ENCODE measurements at places on chromosomes 1 and 21. TPM values are rescaled to one million over a fixed set of nuclear protein-coding genes. Genes with fewer than 3 reads are reported as not detected.

GRCh38 chr1:95139039-95139438 lies 21.9 kb downstream of the TLCD4 start:
- DNase-seq: no peak
- H3K27ac ChIP-seq: no peak overlapping the region
- no peaks in the 10 kb centered on the region for H3K4me1 ChIP-seq
- no peak overlapping the region for H3K4me3 ChIP-seq
- H3K27me3 ChIP-seq: no peaks in the 10 kb centered on the region

- H3K27ac ChIP-seq: no peak overlapping the region
- peaks cover 7% of the 10 kb centered on the region for H3K27me3 ChIP-seq
Observed at GRCh38 chr1:119981986-119982815, 85.9 kb upstream of the ADAM30 start.

GRCh38 chr1:159090286-159091179 lies 14.0 kb upstream of the AIM2 start:
- peaks cover 33% of the 10 kb centered on the region for H3K4me1 ChIP-seq
- peaks cover 1% of the 10 kb centered on the region for H3K27me3 ChIP-seq
- peaks cover 4% of the 10 kb centered on the region for H3K36me3 ChIP-seq
- H3K4me3 ChIP-seq: no peak overlapping the region

DNA sequence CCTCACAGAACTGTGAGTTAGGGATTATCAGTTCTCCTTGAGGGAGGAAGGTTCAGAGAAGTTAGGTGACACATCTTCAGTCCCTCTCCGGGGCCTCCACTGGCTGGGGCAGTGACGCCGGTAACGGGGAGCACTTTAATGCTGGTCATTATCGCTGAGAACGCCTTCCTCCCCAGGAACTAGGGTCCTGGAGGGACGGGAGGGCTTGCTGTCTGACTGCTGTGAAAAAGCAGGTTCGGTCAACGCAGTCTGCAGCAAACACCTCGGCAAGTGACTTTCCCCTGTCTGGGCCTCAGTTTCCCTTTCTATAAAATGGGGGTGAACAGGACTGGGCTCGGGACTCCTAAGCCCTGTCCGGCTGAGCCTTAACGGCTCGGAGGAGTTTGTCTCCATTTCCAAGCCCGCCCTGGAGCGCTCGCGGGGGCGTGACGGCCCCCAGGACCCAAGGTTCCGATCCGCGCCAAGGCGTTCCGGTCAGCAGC lies 341 bp upstream of the TMEM61 start:
- H3K27me3 ChIP-seq: peaks cover 16% of the 10 kb centered on the region
- peaks cover 3% of the 10 kb centered on the region for H3K36me3 ChIP-seq
- H3K4me1 ChIP-seq: peaks cover 3% of the 10 kb centered on the region
- no peak for DNase-seq
- no peak overlapping the region for H3K4me3 ChIP-seq

- no peak for DNase-seq
- no peak overlapping the region for H3K27ac ChIP-seq
- peaks cover 45% of the 10 kb centered on the region for H3K36me3 ChIP-seq
- peak overlapping the region; percentile 64 for H3K4me3 ChIP-seq
Observed at GRCh38 chr1:52216907-52217458, 75.1 kb downstream of the ZFYVE9 start.

Gene CHI3L1
- total RNA-seq: 0.21 TPM

Data from endothelial cell (in vitro differentiated cells).